ENCODE measurements at places on chromosomes 4 and X. TPM values are rescaled to one million over a fixed set of nuclear protein-coding genes. Genes with fewer than 3 reads are reported as not detected.

- no peaks in the 10 kb centered on the region for H3K36me3 ChIP-seq
- H3K27me3 ChIP-seq = no peaks in the 10 kb centered on the region
- no peaks in the 10 kb centered on the region for H3K4me1 ChIP-seq
- H3K27ac ChIP-seq = no peak overlapping the region
- DNase-seq = no peak
- no peak overlapping the region for H3K4me3 ChIP-seq
These were observed 87.4 kb downstream of the FAM9B start for GRCh38 chrX:8946563-8946962.

DNA sequence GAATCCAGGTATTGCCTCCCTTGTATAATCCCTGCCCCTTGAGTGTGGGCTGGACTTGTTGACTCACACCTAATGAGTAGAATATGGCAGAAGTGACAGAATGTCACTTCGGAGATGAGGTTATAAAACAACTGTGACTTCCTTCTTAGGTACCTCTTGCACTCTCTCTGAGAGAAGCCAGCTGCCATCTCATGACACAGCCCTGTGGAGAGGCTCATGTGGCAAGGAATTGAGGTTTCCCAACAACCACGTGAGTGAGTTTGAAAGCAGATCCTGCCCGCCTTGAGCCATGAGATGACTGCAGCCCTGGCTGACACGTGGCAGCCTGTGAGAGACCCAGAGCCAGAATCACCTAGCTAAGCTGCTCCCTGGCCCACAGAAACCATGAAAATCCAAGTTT is 13.5 kb downstream of the ASB11 start:
- no peaks in the 10 kb centered on the region for H3K4me1 ChIP-seq
- H3K27ac ChIP-seq = no peak overlapping the region
- H3K36me3 ChIP-seq = no peaks in the 10 kb centered on the region
- no peaks in the 10 kb centered on the region for H3K27me3 ChIP-seq
- DNase-seq = peak; percentile 3
- no peak overlapping the region for H3K4me3 ChIP-seq

GRCh38 chrX:95718746-95719145 is 965.9 kb upstream of the DIAPH2 start:
- H3K4me1 ChIP-seq = no peaks in the 10 kb centered on the region
- no peak for DNase-seq
- no peak overlapping the region for H3K4me3 ChIP-seq
- no peaks in the 10 kb centered on the region for H3K27me3 ChIP-seq
- no peaks in the 10 kb centered on the region for H3K36me3 ChIP-seq

DNA sequence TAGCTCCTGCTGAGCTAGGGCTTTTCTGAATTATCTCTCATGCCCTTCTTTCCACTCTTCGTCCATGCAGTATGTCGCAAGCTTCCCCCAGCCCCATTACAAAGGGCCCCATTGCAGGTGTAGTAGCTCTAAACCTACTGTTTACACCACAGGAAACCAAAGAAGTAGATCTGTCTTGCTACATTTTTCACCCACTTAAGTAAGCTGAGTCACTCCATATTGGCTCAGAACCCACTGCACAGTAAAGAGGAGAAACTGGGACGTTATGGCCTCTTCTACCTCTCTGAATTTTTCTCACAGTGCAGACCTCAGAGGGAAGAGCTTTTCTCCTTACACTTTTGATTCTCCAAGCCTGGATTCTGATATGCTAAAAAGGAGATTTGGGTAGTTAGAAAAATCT is 200.2 kb downstream of the SMARCA1 start:
- DNase-seq = no peak
- no peaks in the 10 kb centered on the region for H3K27me3 ChIP-seq
- no peak overlapping the region for H3K27ac ChIP-seq
- H3K4me3 ChIP-seq = no peak overlapping the region
- no peaks in the 10 kb centered on the region for H3K36me3 ChIP-seq

DNA sequence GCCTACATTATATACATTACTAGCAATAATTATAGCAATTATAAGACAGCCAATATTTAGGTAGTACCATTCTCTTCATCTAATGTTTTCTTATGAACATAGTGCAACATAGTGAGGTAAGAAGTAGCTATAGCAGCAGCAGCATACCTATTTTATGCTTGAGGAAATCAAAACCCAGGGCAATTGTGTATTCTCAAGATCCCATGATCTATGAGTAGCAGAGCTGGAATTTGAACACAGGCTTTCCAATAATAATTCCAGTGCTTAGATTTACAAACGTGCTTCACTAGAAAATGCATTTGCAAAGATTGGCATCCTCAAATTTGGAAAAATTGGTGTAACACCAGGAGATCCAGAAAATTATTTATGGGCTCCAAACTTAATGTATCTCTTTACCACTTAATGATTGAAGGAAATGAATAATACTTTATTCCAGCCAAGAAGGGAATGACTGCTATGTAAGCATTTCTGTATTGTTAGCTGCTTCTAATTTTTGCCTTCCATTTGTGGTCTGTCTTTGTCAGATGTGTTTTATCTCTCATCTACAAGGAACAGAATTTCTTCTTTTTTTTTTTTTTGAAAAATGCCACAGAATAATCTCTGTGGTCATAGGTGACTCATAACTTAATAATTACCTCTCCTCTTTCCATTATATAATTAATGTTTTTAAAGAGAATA is 451.1 kb downstream of the ARAP2 start:
- no peaks in the 10 kb centered on the region for H3K4me1 ChIP-seq
- H3K4me3 ChIP-seq = no peak overlapping the region
- no peaks in the 10 kb centered on the region for H3K27me3 ChIP-seq
- H3K36me3 ChIP-seq = no peaks in the 10 kb centered on the region

DNA sequence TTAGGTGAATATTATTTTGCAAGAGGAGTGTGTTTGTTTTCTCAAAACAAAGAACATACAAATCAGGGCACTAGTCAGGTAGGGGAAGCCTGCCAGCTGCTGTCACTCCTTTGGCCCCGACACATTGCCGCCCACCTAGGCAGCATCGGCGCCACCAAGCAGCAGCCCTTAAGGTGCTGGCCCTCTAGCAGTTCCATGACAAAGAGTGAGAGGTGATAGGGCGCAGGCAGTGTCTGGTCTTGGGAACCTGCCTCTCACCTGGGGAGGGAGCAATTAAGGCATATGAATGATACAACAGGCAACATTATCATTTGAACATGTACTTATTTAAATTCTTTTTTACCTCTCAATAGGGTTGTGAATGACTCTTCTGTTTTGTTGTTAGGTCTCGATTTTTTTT is 135.1 kb downstream of the PLS3 start:
- no peaks in the 10 kb centered on the region for H3K36me3 ChIP-seq
- no peak overlapping the region for H3K4me3 ChIP-seq
- H3K27ac ChIP-seq = no peak overlapping the region
- H3K4me1 ChIP-seq = no peaks in the 10 kb centered on the region
- H3K27me3 ChIP-seq = no peaks in the 10 kb centered on the region

GRCh38 chr4:12889054-12889453 is 595.1 kb downstream of the RAB28 start:
- H3K36me3 ChIP-seq = no peaks in the 10 kb centered on the region
- H3K27me3 ChIP-seq = no peaks in the 10 kb centered on the region

- H3K27me3 ChIP-seq = no peaks in the 10 kb centered on the region
- H3K36me3 ChIP-seq = no peaks in the 10 kb centered on the region
- DNase-seq = no peak
- H3K27ac ChIP-seq = no peak overlapping the region
- H3K4me1 ChIP-seq = no peaks in the 10 kb centered on the region
- no peak overlapping the region for H3K4me3 ChIP-seq
These were observed 30.1 kb upstream of the CFAP299 start for GRCh38 chr4:80305466-80305865.

DNA sequence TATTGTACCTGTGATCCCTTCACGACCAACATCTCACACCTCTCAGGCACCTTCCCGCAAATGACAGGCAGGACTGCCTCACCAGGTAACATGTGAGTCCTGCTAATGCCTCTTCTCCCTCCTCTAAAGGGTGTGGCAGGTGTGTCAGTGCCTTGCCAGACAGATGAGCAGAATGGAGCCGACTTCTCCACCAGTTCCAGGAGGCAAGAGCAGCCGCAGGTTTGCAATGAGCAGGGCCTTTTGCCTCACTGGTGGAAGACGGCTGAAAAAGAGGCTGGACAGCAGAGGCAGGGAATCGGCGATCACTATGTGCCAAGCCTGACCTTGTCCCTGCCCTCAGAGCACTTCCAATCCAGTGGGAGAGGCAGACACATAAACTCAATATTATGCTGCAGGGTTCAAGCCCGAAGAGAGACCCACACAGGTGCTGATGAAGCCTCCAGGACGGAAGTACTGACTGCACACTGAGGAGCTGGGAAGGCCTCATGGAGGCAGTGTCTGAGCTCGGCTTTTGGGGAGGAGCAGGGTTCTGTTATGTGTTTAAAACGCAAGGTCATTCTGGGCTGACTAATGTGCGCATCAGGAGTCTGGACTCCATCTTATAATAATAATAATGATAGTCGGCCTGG is 57.9 kb downstream of the C4orf50 start:
- DNase-seq = no peak
- no peaks in the 10 kb centered on the region for H3K4me1 ChIP-seq
- H3K4me3 ChIP-seq = no peak overlapping the region
- no peak overlapping the region for H3K27ac ChIP-seq
- H3K27me3 ChIP-seq = no peaks in the 10 kb centered on the region

- no peaks in the 10 kb centered on the region for H3K27me3 ChIP-seq
- peaks cover 14% of the 10 kb centered on the region for H3K4me1 ChIP-seq
- H3K27ac ChIP-seq = peak overlapping the region; percentile 95
These were observed 97.4 kb downstream of the PHKA2 start for GRCh38 chrX:18886344-18887161.

DNA sequence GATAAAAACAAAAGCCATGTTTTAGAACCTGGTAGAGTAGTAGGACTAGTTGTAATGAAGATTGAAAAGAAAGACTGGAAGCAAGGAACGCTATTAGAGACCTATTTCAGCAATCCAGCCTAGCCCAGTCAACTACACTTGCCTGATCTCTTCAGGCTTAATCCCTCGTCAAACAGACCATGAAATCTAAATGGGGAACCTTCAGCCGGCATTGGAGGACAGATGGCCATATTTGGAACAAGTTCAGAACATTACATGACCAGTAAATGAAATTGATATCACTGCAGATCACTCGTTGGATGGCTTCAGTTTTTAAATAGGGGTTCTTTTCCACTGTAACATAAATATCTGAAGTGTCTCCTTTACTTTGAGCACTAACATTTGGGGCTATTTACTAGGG is 84.8 kb upstream of the WDR44 start:
- no peak for DNase-seq
- no peak overlapping the region for H3K27ac ChIP-seq
- no peak overlapping the region for H3K4me3 ChIP-seq
- no peaks in the 10 kb centered on the region for H3K27me3 ChIP-seq
- no peaks in the 10 kb centered on the region for H3K4me1 ChIP-seq

FGD1 gene
- total RNA-seq = 11.5 TPM

CWH43 gene
- not detected for total RNA-seq

SNCA gene
- total RNA-seq = 1.5 TPM

MBNL3 gene
- total RNA-seq = 8.1 TPM

FBXW7 gene
- total RNA-seq = 31.5 TPM

S100G gene
- total RNA-seq = not detected

MAN2B2 gene
- total RNA-seq = 77.1 TPM

MAGEB10 gene
- not detected for total RNA-seq

AMER1 gene
- 8.8 TPM for total RNA-seq

SHROOM4 gene
- 24.2 TPM for total RNA-seq

ATRX gene
- total RNA-seq = 177 TPM

SOX3 gene
- not detected for total RNA-seq

Data from thoracic aorta (tissue), 2 donors.